NCI-H187 (cell line): ENCODE measurements at places on chromosomes 3 and 15.

DNA sequence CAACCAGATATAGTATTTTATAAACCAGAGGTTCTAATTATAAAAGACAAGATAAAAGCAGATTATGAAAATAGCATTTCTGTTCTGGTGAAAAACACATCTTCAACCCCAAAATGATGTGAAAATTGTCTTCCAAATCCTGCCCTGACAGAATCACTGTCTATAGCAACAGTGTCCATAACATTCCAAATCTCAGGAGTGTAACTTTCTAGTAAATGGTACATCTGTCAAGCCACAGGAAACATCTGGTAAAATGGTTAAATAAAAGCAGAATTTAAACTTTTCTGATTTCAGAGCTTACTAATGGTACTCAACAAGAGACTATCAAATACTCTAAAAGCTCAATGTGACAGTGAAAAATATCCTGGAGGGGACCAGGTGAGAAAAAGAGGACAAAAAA is 60.5 kb downstream of the VGLL4 start:
- no peak for DNase-seq

DNA sequence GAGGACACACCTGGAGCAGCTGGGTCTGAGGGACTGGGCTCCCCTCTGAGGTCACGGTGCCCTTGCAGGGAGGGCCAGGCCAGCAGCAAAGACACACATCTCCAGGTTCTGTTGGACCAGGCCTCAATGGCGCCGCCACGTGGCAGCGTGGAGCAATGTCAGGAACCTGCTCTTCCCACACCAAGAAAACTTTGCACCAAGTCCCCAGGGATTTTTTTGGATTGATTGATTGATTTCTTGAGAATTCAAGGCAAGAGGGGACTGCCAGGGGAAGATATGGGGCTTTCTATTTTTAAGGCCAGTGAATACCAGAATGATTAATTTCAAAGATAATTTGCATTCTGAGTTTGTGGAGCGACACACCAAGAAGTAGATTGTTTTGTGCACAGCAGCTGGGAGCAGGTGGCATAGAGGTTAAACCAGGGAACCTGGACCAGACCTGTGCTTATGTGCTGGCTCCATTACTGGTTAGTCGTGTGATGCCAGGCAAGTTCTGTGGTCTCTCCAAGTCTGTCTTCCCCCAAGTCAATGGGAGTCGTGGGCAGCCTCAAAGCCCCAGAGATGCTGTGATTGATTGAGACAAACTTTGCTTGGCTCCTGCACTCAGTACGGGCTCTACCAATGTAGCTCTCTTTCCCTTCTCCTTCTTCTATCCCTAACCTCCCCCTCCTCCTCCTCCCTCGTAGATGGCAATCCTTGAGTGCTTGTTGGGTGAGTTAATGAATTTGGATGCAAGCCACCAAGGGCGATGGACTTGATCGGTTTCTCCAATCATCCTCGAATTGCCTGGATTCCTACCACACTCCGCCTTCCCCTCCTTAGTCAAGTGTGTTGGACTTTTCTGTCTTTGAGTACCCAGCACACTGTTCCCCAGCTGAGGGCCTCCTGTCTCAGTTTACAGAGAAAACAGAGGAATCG is 96.2 kb upstream of the TRPM1 start:
- DNase-seq: no peak

GRCh38 chr3:16101295-16102186 is 72.9 kb upstream of the GALNT15 start:
- DNase-seq: no peak

DNA sequence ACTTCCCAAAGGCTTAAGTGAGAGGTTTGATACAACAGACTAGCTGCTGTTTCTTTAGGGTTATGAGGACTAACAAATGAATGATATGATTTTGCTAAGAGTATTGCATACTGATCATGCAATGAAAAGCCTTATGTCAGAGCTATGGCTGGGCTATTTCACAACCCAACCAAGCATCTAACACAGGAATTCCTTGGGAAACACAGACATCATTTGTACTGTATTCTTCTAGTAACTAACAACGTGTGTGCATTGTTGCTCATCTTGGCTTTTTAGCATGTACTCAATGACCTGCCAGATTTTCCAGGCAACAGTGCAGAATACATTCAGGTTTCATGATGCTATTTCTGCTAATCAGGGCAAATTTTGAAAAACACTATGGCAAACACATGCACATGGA is 19.3 kb downstream of the PDZRN3 start:
- DNase-seq: no peak

GRCh38 chr3:170599091-170599490 is 13.2 kb upstream of the SLC7A14 start:
- DNase-seq: no peak

DNA sequence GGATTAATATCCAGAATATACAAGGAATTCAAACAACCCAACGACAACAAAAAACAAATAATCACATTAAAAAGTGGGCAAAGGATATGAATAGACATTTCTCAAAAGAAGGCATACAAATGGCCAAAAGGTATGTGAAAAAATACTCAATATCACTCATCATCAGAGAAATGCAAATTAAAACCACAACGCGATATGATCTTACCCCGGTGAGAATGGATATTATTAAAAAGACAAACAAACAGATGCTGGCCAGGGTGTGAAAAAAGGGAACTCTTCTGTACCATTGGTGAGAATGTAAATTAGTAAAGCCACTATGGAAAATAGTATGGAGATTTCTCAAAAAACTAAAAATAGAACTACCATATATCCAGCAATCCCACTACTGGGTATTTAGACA is 43.5 kb upstream of the MEF2A start:
- no peak for DNase-seq

- DNase-seq: no peak
Observed at GRCh38 chr3:69521286-69521685, 135.4 kb upstream of the FRMD4B start.

GRCh38 chr15:62787401-62787800 is 255.1 kb upstream of the TPM1 start:
- DNase-seq: no peak

DNA sequence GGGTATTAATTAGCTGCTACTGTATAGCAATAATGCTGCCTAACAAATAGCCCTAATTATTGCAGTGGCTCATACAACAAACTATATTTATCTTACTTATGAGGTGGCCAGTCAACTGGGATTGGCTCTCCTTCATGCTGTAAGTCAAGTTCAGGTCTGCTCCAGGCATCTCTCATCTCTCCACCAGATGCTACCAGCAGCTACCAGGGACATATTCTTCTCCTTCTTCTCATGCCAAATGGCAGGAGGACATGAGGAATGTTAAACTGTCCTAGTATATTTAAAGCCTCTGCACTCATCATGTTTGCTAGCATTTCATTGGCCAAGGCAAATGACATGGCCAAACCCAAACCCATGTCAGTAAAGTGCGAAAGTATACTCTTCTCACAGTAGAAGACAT is 17.3 kb downstream of the SV2B start:
- DNase-seq: no peak

DNA sequence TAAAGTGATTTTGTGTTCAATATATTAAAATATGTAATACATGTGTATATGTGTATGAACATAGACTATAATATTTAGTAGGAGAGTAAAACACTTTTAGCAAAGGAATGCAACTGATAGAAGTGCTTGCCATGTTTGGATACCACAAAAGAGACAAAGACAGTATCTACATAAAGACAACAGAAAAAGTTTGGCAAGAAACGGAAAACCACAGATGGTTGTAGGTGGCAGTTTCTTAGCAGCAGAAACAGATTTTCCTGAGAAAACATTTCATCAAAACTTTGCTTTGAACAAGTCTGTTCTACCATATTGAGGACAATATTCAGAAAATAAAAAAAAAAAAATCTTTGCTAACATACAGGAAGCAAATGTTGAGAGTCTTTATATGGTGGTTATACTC is 1560.4 kb upstream of the GBE1 start:
- DNase-seq: no peak

DNA sequence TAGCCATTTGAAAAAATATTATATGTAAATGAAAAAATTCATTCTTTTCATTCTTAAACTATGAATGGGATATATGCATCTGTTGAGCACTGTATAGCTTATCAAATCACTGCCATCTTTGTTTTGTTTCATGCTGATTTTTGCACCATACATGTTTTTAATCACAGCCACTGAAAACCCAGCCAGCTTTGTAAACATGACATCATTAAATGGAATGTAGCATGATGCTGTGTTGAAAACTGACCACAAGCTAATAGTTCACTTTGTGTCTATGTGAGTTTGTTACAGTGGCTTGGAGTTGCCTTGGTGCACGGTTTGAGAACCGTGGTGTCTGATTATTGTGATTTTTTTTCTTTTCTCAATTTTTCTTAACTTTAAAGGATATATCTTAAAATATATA is 75.7 kb downstream of the GMPS start:
- DNase-seq: no peak

DNA sequence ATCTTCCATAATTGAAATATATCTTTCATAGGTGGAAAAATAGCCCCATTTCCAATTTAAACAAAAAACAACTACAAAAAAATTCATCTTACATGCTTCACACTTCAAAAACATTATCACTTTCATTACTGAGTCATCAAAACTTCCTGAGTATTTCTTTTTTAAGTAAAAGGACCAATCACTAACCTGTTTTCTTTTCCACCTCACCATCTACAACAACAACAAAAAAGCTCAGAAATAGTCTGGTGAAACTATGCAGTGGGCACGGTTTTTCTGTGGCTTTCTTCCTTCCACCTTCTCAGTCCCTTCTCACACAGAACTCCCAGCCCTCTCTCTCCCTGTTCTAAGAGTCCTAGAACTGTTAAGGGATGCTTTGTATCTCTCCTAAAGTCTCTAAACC is 20.3 kb upstream of the TNIK start:
- no peak for DNase-seq

GRCh38 chr3:3531476-3531875 is 267.8 kb upstream of the LRRN1 start:
- no peak for DNase-seq

- DNase-seq: no peak
Observed at GRCh38 chr15:76996526-76997401, 1.8 kb downstream of the PSTPIP1 start.

DNA sequence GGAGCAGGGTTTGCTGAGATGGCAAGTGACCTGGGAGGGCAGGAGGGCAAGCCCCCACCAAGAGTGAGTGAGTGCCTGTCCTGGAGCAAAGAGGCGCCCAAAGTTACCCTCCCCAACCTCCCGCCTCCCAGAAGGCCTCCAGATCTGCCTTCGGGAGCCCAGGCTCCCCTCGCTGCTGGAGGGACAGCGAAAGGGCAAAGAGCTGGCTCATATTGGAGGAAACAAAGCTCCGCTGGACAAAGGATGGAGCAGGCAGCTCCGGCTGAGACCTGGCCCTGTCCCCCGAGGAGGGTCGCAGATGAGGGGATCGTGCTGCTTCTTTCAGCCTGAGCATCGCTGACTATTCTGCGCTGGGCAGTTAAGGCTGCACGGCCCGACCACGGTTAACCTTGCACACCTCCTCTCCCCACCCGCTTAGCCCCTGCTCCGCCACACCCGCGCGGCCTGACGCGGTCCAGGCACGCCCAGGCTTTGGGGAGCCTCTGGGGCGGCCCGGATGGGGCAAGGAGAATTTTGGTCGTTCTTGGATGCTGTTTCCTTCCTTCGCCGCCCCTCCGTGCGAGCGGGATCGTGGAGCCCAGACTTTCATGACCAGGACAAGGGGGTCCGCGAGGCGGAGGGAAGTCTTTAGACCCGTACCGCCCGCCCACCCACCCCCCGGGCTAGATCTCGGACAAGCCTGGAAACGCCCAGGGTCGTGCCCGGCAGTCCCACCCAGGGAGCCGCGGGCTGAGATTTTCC is 651 bp downstream of the PLCD1 start:
- no peak for DNase-seq

DNA sequence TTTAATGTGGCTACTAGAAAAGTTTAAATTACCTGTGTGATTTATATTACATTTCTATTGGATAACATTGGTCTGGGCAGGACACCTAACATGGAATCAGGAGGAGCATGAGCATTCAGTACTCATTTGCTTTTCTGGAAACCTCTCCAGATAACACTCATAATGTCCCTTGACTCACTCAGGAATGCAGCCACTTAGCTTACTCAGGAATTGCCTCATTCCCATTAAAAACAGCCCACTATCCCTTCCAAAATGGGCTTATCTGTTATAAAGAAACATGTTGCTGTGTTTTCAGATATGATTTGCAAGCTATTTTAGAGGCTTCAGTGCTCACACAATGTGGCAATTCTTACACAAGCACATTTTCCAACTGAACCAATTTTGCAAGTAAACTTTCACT is 17.1 kb downstream of the GBE1 start:
- DNase-seq: no peak

- DNase-seq: no peak
Observed at GRCh38 chr3:109257269-109257668, 59.0 kb downstream of the DPPA2 start.

DNA sequence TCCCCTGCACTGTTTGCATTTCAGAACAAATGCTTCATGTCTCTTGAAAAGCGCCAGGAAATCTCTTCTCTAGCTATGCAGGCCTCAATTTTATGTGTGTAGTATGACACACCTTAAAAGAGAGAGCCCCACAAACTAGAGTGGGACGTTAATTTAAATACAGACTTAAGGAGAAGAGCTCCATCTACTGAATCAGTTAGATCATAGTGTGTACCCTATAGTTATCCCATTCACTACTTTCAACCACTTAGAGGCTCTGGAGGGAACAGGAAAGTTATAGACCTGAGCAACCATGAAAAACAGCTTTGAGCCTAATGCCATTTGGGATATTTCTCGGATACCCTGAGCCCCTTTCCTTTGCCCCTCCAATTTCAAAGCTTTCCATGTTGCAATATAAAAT is 153.7 kb downstream of the TIGIT start:
- DNase-seq: no peak

- no peak for DNase-seq
Observed at GRCh38 chr3:31979001-31979697, 1.9 kb downstream of the OSBPL10 start.

DNA sequence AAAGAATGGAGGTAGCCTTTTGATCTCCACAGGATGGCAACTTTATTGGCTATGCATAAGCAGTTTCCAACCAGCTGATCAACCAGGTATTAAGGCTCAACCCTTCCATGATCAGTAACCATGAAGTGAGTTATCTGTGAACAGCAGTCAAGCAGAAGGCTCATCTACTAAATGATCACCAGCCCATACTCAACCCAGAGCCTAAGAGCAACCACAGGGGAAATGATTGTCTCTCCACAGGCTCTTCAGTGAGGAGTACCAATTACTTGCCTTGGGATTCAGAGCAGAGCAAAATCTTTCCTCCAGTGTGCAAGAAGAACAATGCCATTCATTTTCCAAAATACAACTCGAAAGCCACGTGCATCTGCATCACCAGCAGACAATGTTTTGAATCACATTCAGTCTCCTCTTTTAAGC is 754.8 kb downstream of the ROBO1 start:
- DNase-seq: peak; percentile 27
